ENCODE measurements at places on chromosomes 2 and 18.

DNA sequence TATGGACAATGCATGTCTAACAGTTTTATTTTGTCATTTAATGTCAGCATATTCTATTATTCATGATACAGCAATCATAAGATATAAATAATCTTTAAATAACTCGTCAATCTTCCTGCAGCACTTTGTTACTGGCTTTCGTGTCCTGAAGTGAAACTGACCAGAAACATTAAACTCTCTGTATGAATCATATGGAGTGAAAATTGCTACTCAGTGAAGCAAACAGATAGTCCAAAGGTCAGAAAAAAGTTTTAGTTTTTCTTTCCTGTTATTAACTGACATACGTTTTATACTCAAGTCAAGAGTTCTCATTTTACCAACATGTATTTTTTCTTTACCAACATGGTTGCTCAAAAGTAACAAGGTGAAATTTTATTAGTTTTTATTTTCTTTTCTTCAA is 106.8 kb upstream of the GALNT5 start:
- DNase-seq, result no peak

- no peak for DNase-seq
These were observed 144.7 kb downstream of the RNF144A start for GRCh38 chr2:7061921-7062320.

DNA sequence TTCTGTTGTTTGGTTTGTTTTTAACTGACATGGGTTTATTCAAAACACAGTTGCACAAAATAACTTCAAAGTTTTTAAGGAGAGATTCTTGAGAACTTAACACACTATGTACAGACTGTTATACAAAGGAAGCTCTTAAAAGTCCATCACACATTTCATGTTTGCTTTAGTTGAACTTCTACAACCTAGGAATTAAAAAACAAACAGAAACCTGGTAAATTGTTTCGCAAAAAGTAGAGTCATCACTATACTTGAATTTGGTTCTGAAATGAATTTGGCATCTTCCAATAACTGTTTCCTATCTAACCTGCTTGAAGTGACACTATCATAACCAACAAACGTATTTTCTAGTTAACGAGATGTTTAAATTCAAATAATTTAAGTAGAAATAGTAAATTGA is 21.8 kb downstream of the TRIP12 start:
- DNase-seq, result no peak

GRCh38 chr2:217103752-217104545 is 244.1 kb upstream of the TNP1 start:
- DNase-seq, result peak; percentile 75

- DNase-seq, result no peak
These were observed 85.8 kb upstream of the ID2 start for GRCh38 chr2:8595811-8596600.

GRCh38 chr18:5969989-5970403 is 74.7 kb upstream of the TMEM200C start:
- no peak for DNase-seq

GRCh38 chr2:173997753-173998152 is 32.6 kb upstream of the SP3 start:
- no peak for DNase-seq

- no peak for DNase-seq
These were observed 1.8 kb downstream of the RTKN start for GRCh38 chr2:74439803-74440377.

DNA sequence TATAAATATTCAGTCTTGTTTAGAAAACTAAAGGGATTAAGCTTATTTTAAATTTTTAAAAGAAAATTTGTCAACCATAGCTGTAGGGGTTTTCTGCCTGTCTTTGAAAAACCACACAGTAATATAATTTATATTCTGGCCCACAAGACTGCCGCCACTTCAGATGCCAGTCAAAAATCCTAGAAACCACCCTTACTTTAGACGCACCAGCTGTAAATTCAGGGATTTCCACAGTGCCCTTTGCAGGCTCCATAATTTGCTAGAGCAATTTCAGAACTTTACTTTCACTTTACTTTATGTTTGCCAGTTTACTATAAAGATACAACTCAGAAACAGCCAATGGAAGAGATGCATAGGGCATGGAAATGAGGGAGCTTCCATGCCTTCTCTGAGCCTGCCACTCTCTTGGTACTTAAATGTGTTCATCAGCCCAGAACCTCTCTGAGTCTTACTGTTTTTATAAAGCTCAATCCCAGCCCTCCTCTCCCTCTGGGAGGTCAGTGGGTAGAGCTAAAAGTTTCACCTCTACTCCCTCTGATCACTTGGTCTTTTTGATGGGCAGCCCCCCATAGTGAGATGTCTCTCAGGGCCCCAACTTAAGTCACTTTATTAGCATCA is 63.3 kb downstream of the KYNU start:
- DNase-seq, result no peak

All from AG04449 (cell line).